ENCODE measurements at places on chromosomes 4 and X.
A peak's percentile ranks its signal among the peaks of the same experiment; 100 is the strongest.

GRCh38 chr4:94548571-94548970 lies 96.8 kb downstream of the PDLIM5 start:
- DNase-seq: no peak

GRCh38 chrX:33183361-33183760 lies 28.0 kb downstream of the DMD start:
- DNase-seq: no peak

- DNase-seq: no peak
These were observed 115.1 kb downstream of the CPEB2 start for GRCh38 chr4:15117270-15117946.

- DNase-seq: no peak
These were observed 31.0 kb upstream of the BEX4 start for GRCh38 chrX:103183912-103184311.

GRCh38 chr4:8778291-8778690 lies 93.3 kb downstream of the HMX1 start:
- DNase-seq: no peak

- no peak for DNase-seq
These were observed 344.3 kb downstream of the BCOR start for GRCh38 chrX:39753293-39753996.

DNA sequence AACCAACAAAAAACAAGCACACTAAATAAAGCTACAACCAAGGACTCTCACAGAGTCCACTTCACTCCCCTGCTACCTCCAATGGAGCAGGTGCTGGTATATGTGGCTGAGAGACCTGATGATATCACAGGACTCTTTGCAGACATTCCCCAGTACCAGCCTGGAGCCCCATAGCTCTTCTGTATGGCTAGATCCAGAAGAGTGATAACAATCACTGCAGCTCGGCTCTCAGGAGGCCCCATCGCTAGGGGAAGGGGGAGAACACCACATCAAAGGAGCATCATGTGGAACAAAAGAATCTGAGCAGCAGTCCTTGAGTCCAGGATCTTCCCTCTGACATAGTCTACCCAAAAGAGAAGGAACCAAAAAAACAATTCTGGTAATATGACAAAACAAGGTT lies 237.1 kb upstream of the TLL1 start:
- DNase-seq: no peak

DNA sequence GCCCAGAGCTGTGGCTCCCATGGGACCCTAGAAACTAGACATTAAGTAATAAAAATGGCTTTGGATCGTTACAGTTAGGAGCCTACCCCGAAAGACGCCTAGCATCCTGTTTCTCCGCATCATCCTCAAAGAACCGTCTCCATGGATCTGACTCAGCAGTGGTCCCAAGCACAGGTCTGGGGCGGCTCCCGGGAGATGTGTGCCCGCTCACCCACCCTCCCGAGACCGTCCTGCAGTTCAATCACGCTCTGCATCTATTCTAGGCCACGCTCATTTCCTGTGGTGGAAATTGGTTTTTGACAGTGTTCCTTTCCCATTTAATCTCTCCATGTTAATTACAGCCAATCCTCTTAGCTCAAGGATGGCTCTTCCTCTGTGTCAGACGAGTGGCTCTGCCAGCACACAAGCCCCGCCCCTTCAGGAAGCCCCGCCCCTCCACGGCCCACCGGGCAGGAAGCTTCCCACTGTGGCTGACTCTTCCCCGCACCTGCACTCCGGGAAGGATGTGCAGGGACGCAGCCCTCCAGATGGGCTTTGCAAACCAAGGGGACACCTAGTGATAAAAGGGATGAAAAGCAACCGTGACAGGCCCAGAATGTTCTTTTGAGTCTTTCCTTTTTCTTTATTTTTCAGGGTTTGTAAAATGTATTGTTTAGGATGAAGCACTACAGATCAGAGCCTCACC lies 34.5 kb upstream of the HELT start:
- peak; percentile 80 for DNase-seq

Data from GM13976 (cell line).